ENCODE measurements at places on chromosomes 1 and 21.

GRCh38 chr1:20079661-20080305, 9.8 kb downstream of the PLA2G5 start:
- DNase-seq = no peak

DNA sequence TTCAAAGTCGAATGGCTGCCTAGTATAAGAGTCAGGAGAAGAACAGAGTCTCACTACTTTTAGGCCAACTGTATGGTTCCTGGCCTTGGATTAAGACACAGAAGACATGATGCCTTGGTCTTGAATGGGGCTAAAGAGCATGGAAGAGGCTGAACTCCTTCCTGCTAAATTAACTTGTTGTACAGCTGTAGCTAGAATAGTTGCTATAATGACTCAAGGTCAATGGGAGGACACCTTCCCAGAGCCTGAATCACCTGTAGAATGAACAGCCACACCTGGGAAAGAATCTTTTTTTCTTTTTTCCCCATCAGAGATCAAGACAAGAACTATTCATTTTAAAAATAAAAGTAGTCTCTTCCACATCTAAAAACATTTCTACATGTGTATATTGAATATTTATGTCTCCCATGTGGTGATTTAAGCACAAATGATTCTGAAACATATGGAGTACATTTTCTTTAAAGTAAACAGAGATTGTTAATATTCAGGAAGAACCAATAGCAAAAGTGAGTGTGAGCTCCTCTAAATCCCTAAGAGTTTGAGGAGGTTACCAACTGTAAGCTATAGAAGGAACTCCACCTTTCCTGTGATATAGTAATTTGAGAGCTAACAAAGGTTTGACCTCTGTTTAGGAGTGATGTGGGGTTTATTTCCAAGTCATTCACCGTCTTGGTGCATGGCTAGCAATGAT, 191.3 kb downstream of the TGFB2 start:
- no peak for DNase-seq

DNA sequence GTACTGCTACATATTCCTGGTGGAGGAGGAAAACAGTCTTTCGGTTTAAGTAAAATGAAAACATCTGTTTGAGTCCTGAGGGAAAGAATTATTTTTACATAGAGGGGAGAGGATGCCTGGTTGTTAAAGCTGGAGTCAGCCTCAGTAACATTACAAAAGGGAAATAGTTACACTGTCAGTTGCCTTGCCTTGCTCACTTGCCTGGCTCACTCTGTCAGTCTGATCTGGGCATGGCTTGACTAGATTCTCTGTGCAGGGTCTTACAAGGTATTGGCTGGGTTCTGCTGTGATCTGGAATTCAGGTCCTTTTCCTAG, 8.4 kb upstream of the UBE2U start:
- no peak for DNase-seq

DNA sequence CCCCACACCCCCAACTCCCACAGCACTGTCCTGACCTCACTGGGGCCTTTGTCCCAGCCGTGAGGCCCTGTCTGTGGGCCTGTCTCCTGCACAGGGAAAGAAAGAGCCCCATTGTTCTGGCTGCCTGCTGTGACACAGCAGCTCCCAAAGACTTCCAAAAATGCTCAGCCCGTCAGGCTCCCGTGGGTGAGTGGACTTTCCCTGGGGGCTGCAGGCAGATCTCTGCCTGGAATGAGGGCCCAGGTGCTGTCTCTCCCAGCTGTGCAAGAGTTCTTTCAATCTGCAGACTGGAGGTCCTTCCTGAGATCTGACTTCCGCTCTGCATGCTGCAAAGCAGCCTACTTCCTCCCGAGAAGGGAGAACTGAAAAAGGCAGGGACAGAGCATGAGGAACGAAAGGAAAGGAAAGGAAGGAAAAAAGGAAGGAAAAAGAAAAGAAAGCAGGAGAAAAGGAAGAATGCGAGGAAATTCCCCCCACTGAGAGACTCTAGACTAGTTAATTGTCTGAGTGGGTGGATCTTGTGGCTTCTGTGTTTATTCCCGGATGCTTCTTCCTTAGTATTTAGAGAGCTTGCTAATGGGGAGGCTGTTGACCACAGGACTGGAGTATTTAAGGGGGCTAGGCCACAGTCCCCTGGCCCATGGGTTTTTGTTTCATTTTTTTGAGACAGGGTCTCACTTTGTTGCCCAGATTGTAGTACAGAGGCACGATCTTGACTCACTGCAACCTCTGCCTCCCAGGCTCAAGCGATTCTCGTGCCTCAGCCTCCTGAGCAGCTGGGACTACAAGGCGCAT, 15.0 kb downstream of the NES start:
- DNase-seq = no peak

DNA sequence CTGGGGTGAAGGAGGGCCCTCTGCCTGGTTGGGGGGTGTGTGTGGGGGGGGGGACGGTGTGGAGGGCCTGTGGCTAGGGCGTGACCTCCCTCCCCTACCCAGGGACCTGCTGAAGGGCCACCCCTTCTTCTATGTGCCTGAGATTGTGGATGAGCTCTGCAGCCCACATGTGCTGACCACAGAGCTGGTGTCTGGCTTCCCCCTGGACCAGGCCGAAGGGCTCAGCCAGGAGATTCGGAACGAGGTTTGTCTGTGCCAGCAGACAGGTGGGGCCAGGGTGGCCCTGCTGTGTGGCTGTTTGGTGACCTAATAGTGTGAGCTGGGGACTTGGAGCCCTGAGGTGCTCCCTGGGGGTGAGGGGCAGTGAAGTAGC, 43.9 kb downstream of the COQ8A start:
- no peak for DNase-seq

DNA sequence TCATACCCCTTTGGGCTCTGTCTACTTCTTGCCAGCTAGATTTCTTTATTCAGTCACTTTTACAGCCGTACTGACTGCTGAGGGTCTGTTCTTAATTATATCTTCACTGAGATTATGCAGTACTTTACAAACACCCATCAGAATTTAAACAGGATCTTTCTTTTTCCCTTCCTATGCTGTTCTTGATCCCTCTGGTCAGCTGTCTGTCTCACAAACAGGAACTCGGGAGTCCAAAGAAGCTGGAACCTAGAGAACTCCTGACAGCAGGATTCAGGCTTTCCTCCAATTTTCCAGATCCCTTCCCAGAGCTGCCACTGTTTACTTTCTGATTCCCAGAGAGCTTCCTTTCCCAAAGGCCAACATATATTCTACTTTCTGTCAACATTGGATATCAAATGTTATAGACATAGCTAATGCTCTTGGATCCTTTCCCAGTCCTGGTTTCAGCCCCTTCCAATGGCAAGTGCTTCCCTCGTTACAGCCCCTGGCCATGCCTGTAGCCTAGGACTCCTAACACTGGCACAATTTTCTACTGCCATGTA, 59.5 kb downstream of the ATP2B4 start:
- no peak for DNase-seq

DNA sequence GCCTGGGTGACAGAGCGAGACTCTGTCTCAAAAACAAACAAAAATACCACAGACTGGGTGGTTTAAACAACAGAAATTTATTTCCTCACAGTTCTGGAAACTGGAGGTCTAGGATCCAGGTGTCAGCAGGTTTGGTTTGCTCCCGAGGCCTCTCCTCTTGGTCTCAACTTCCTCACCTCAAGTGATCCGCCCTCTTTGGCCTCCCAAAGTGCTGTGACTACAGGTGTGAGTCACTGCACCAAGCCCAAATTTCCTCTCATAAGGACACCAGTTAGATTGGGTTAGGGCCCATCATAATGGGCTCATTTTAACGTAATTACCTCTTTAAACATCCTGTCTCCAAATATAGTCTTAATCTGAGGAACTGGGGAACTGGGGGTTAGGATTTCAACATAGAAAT, 35.5 kb downstream of the MFSD2A start:
- no peak for DNase-seq

DNA sequence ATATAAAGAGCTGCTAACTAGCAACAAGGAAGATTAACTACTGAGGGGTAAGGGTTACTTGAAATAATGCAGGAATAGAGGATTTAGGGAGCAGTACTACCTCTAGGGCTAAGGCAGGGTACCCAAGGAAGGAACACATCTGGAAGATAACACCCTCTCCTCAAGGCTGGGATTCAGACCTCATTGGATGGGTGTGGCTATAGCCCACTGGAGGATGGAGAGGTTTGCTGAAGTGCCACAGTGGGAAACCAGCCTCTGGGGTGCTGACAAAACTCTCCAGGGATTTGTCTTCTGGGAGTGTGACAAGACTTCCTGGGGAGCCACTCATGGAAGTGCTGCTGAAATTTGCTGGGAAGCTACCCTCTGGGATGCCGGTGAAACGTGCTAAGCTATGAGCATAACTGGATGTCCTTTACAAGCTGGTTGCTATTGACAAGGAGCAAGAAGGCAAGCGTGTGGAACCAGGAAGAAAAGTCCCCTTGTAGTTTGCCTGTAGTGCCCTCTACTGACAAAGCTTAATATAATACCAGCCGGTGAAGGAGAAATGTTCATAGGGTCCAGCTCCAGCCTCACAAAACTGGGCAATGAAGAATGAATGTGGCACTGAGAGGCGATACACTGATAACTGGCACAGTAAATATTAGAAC, 122.8 kb upstream of the USP24 start:
- DNase-seq = peak; percentile 8

DNA sequence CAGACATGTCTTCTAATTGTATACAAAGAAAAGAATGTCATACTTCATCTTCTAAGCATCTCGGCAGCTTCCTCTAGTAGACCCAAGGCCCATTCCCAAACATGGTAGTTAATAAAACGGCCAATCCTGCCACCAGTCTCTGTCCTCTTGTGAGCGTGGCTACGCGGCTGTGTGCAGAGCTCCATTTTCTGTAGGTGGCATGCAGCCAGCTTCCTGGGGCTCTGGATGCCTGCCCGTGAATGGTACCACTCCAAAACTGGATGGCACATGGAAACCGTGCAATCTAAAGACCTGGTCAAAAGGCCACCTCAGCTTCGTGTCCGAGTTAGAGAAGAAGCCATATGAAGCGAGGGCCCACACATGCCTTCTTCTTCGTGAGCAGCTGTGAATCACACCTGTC, 110.7 kb downstream of the SIPA1L2 start:
- no peak for DNase-seq

GRCh38 chr1:26994020-26994786, 711 bp downstream of the TRNP1 start:
- DNase-seq = peak; percentile 23

DNA sequence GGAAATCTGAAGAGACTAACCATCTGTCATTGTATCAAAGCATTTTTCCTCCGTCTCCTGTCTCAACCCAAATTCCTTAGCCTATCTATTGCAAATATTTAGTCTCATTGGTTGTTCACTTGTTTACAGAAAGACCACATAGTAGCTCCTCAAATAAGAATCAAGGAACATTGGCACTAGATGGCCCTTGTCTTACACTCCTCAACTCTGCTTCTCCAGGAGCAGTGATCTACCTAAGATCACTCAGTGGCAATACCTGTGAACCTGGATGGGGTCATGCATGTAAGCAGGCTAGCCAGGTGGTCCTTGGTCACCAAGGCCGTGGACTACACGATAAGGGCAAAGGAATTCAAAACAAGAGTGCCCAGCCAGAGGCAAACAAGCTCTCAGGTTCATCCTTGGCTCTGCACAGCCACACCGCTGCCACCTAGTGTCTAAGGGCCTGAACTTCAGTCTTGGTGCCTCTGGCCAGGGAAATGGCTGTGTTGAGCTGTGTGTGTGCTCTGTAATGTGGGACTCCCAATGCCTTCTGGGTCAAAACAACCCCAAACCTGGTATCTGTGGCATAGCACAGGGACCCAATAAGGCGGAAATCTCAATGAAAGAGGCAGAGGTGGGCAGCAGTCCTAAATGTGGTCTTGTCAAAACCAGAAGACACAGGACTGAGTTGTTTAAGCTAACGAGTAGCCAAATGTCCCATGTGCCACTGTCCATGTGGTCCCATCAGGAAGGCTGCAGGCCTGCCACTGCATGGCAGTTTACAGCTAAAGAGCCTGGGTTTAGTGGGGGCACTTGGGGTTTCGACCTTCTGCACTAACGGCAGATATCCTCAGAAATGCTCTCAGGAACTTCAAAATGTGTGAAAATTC, 54.5 kb downstream of the GPR161 start:
- peak; percentile 42 for DNase-seq

GRCh38 chr1:156973417-156973816, 53.0 kb downstream of the LRRC71 start:
- DNase-seq = no peak

- DNase-seq = no peak
Observed at GRCh38 chr1:78833491-78833890, 173.0 kb downstream of the ADGRL4 start.

GRCh38 chr1:230058626-230059025, 8.4 kb upstream of the GALNT2 start:
- DNase-seq = no peak

- no peak for DNase-seq
Observed at GRCh38 chr1:26259005-26259404, 20.9 kb upstream of the SH3BGRL3 start.

DNA sequence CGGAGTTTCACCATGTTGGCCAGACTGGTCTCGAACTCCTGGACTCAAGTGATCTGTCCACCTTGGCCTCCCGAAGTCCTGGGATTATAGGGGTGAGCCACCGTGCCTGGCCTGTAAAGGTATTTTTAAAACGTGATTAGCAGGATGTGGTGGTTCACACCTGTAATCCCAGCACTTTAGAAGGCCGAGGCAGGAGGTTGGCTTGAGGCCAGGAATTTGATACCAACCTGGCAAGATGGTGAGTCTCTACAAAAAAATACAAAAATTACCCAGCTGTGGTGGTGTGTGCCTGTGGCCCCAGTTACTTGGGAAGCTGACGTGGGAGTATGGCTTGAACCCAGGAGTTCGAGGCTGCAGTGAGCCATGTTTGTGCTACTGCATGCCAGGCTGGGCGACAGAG, 43.3 kb upstream of the SOD1 start:
- no peak for DNase-seq

DNA sequence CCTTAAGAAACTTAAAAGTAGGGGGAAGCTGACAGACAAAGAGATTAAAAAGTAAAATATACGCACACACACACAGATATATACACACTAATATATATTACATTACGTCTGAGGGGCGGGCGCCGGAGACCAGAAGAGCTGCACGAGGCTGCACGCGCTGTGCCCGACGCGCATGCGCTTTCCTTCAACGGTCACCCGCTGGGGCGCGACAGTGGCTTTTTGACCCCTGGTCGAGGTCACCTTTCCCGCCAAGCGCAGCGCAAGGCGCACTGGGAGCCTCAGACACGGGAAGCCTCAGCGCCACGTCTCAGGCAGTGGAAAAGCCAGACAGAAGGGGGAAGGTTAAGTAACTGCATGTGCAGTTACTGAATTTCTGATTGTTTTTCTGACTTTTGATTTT, at the start of gene HORMAD1:
Gene HORMAD1, minus strand, starts transcription at position 193 of the 400 bp plus-strand sequence. CDS start 1,390 bp downstream, outside the sequence.
- no peak for DNase-seq

GRCh38 chr1:44047131-44047530, 15.9 kb upstream of the SLC6A9 start:
- DNase-seq = no peak

GRCh38 chr1:226634611-226635246, 86.2 kb downstream of the STUM start:
- DNase-seq = no peak

- DNase-seq = no peak
Observed at GRCh38 chr1:112027696-112028095, 38.2 kb upstream of the KCND3 start.

Data from naive B cell (primary cell).